ENCODE measurements at places on chromosomes 3 and 15. TPM values are rescaled to one million over a fixed set of nuclear protein-coding genes. Genes with fewer than 3 reads are reported as not detected.
A peak's percentile ranks its signal among the peaks of the same experiment; 100 is the strongest.

ACP3 gene
- total RNA-seq = 0.66 TPM

EFCC1 gene
- 2.3 TPM for total RNA-seq

SLC28A2 gene
- not detected for total RNA-seq

LEO1 gene
- 7.4 TPM for total RNA-seq

RBPMS2 gene
- total RNA-seq = 177 TPM

PLIN1 gene
- total RNA-seq = 8.0 TPM

PRTG gene
- total RNA-seq = 0.56 TPM

GOLGA8T gene
- total RNA-seq = 1.3 TPM

CCDC39 gene
- not detected for total RNA-seq

HYKK gene
- 4.4 TPM for total RNA-seq

PLSCR5 gene
- not detected for total RNA-seq

CCR9 gene
- total RNA-seq = not detected

DNA sequence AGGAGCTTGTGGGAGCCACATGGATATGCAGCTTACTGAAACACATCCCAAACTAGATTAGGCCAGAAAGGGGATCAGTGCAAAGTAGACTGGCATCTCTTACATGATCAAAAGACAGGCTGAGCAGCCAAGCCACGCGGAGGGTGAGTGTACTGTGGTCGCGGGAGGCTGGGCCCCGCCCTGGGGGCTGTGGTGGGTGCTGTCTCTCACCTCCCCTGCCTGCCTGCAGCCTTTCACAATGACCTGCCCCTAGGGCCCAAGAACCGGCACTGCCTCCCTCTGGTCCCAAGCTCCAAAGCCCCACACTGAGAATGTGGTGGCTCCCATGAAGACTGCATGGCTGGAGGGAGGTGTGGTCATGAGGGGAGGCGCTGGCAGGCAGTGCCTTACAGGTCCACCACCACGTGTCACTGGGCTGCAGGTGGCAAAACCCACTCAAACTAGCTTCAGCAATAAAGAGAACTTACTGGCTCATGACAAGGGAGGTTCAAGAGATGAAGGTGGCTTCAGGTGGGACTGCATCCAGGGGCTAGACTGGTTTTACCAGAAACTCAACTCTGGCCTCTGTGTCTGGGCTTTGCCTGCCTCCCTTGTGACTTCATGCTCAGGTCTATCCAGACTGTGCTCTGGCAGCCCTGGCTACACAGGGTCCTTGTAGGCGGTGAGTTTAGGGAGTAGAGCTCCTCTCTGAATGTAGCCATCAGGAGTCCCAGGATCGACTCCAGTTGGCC, 27.4 kb upstream of the PLXND1 start:
- no peak overlapping the region for H3K27ac ChIP-seq
- H3K36me3 ChIP-seq = no peaks in the 10 kb centered on the region
- H3K27me3 ChIP-seq = no peaks in the 10 kb centered on the region
- DNase-seq = no peak

GRCh38 chr3:161796780-161797179, 300.2 kb downstream of the OTOL1 start:
- H3K4me1 ChIP-seq = no peaks in the 10 kb centered on the region
- H3K27me3 ChIP-seq = no peaks in the 10 kb centered on the region
- DNase-seq = no peak
- H3K27ac ChIP-seq = no peak overlapping the region
- H3K4me3 ChIP-seq = no peak overlapping the region
- no peaks in the 10 kb centered on the region for H3K36me3 ChIP-seq

GRCh38 chr3:72593881-72594397, 254.3 kb downstream of the SHQ1 start:
- no peak overlapping the region for H3K27ac ChIP-seq
- H3K36me3 ChIP-seq = no peaks in the 10 kb centered on the region
- no peaks in the 10 kb centered on the region for H3K27me3 ChIP-seq
- H3K4me3 ChIP-seq = no peak overlapping the region
- H3K4me1 ChIP-seq = no peaks in the 10 kb centered on the region
- no peak for DNase-seq

DNA sequence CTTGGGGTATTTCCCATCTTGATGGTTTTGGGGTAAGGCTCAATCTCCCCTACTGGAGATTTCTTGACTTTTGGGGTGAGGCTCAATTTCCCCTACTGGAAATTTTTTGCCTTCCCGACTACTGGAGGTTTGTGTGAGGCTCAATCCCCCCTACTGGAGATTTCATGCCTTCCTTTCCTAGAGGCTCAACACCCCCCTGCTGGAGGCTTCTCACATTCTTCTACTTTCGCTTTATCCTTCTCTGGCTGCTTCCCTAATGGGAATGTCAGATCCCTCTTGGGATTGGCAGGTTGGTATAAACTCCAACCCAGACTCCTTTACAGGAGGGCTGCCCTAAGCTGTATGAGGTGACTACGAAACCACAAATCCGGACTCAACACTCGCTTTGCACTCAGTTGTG, 49.2 kb downstream of the KATNBL1 start:
- no peak for DNase-seq
- H3K4me1 ChIP-seq = no peaks in the 10 kb centered on the region
- H3K27me3 ChIP-seq = no peaks in the 10 kb centered on the region
- H3K27ac ChIP-seq = peak overlapping the region; percentile 22

DNA sequence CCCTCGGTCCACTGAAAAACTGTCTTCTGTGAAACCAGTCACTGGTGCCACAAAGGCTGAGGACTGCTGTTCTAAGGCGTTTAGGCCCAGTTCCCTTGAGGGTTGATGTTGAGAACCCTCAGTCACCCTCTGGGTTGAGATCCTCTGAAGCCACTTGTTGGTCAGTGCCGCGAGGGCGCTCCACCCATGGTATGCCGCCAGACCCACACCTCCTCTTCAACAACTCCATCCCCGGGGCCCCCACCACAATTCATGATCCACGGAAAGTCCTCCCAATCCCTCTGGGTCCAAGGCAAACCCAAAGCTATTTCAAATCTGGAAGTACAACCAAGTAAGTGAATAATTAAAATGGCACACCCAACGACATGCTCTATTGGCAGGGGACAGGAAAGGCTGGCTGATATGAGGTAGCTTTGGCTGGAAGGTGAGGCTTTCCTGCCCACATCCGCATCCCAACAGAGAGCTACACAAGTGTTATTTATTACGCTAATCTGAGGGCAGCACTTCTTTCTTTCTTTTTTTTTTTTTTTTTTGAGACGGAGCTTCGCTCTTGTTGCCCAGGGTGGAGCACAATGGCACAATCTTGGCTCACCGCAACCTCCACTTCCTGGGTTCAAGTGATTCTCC, 58.1 kb downstream of the XXYLT1 start:
- no peak overlapping the region for H3K4me3 ChIP-seq
- H3K36me3 ChIP-seq = no peaks in the 10 kb centered on the region
- no peak overlapping the region for H3K27ac ChIP-seq
- DNase-seq = no peak
- H3K4me1 ChIP-seq = peaks cover 15% of the 10 kb centered on the region

GRCh38 chr3:177776661-177777101, 579.4 kb upstream of the TBL1XR1 start:
- no peaks in the 10 kb centered on the region for H3K27me3 ChIP-seq
- no peak overlapping the region for H3K4me3 ChIP-seq
- H3K36me3 ChIP-seq = no peaks in the 10 kb centered on the region
- DNase-seq = no peak

GRCh38 chr3:41808152-41808551, 153.8 kb downstream of the ULK4 start:
- peaks cover 6% of the 10 kb centered on the region for H3K4me1 ChIP-seq
- H3K36me3 ChIP-seq = no peaks in the 10 kb centered on the region
- no peak overlapping the region for H3K4me3 ChIP-seq

DNA sequence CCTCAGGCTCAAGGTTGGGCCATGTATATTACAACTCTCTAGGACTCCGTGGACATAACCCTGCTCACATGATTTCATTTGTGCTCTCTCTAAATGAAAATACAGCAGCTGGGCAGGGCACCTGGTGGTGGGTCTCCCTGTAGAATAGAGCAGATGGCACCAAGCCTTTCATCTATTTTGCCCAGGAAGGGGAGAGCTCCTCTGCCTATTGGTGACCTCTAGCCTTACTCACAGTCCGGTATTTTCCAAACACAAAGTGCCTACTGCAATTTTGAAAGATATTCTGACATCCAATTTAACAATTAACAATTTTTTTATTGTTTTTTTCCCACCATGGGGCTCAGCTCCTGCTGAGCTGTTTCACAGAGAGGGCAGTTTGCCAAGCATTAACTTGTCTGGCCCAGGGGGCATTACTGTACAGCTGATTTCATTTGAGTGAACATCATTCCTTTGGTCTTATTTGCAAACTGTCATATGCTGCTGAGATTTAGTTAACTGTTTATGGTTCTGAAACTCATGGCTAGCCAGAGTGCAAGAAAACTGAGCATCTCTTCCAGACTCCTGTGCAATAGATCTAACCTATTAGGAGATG, 474.0 kb downstream of the EPHB1 start:
- H3K4me1 ChIP-seq = no peaks in the 10 kb centered on the region
- H3K36me3 ChIP-seq = no peaks in the 10 kb centered on the region
- peaks cover 18% of the 10 kb centered on the region for H3K27me3 ChIP-seq
- no peak overlapping the region for H3K4me3 ChIP-seq
- no peak overlapping the region for H3K27ac ChIP-seq

GRCh38 chr3:156770699-156771414, 55.3 kb upstream of the LEKR1 start:
- H3K27me3 ChIP-seq = no peaks in the 10 kb centered on the region
- no peak for DNase-seq
- no peaks in the 10 kb centered on the region for H3K36me3 ChIP-seq
- no peak overlapping the region for H3K27ac ChIP-seq
- no peak overlapping the region for H3K4me3 ChIP-seq

GRCh38 chr3:51190827-51191226, 194.3 kb upstream of the MANF start:
- no peak for DNase-seq
- H3K36me3 ChIP-seq = no peaks in the 10 kb centered on the region
- no peaks in the 10 kb centered on the region for H3K27me3 ChIP-seq
- no peaks in the 10 kb centered on the region for H3K4me1 ChIP-seq

- no peaks in the 10 kb centered on the region for H3K27me3 ChIP-seq
- H3K36me3 ChIP-seq = no peaks in the 10 kb centered on the region
- no peak overlapping the region for H3K27ac ChIP-seq
- no peak for DNase-seq
- H3K4me3 ChIP-seq = no peak overlapping the region
- no peaks in the 10 kb centered on the region for H3K4me1 ChIP-seq
Observed at GRCh38 chr3:36215241-36215640, 165.1 kb upstream of the STAC start.

- H3K27me3 ChIP-seq = no peaks in the 10 kb centered on the region
- no peaks in the 10 kb centered on the region for H3K36me3 ChIP-seq
- DNase-seq = no peak
- no peak overlapping the region for H3K4me3 ChIP-seq
Observed at GRCh38 chr15:67883234-67883773, 43.5 kb upstream of the RNU6-1 start.

GRCh38 chr15:92162657-92163056, 231.0 kb upstream of the ST8SIA2 start:
- peaks cover 8% of the 10 kb centered on the region for H3K4me1 ChIP-seq
- H3K27me3 ChIP-seq = no peaks in the 10 kb centered on the region
- peaks cover 21% of the 10 kb centered on the region for H3K36me3 ChIP-seq
- H3K4me3 ChIP-seq = no peak overlapping the region

DNA sequence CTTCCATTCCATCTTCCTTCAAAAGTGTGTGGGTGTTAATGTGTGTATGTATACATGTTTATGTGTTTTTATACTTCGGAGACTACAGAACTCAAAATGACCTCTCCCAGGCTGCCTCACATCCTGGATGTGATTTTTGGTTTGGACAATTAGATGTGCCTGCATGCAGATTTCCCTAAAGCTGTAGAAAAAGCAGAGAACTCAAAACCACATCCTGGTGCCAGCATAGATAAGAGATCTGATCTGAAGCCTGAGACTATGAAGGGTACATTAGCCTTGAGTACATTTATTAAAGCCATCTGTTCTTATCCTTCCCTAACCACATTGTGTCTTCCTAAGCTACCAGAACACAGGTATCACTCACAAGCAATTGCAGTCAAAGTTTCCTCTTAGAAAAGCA, 319.4 kb upstream of the RASGRP1 start:
- no peak overlapping the region for H3K4me3 ChIP-seq
- no peak for DNase-seq
- H3K4me1 ChIP-seq = no peaks in the 10 kb centered on the region
- no peak overlapping the region for H3K27ac ChIP-seq

GRCh38 chr15:61777689-61778088, 282.6 kb downstream of the VPS13C start:
- H3K4me3 ChIP-seq = no peak overlapping the region
- no peaks in the 10 kb centered on the region for H3K4me1 ChIP-seq
- H3K27me3 ChIP-seq = no peaks in the 10 kb centered on the region
- no peaks in the 10 kb centered on the region for H3K36me3 ChIP-seq
- no peak overlapping the region for H3K27ac ChIP-seq
- no peak for DNase-seq

- H3K27ac ChIP-seq = peak overlapping the region; percentile 24
- H3K4me3 ChIP-seq = no peak overlapping the region
- H3K4me1 ChIP-seq = peaks cover 100% of the 10 kb centered on the region
- H3K27me3 ChIP-seq = no peaks in the 10 kb centered on the region
- DNase-seq = no peak
- H3K36me3 ChIP-seq = no peaks in the 10 kb centered on the region
Observed at GRCh38 chr15:31340592-31340991, 14.0 kb downstream of the KLF13 start.

DNA sequence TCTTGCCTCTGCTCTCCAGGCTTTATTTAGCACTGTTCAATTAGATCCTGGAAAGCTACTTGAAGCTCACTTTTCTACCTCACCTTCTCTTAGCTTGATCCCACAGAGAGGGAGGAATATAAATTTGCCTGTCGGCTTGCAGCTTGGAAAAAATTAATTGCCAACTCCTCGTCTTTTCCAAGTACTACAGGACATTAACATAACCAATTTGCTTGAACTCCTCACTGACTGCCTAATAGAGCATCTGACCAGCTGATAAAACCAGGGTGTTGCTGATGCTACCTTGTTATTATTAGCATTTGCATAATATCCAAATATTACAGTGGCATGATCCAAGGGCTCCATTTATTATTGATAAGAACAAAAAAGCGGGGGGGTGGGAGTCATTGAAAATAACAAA, 561.8 kb downstream of the MCTP2 start:
- H3K4me3 ChIP-seq = no peak overlapping the region
- H3K27me3 ChIP-seq = no peaks in the 10 kb centered on the region

- H3K27me3 ChIP-seq = no peaks in the 10 kb centered on the region
- peaks cover 22% of the 10 kb centered on the region for H3K4me1 ChIP-seq
- no peaks in the 10 kb centered on the region for H3K36me3 ChIP-seq
Observed at GRCh38 chr15:46080016-46080415, 445.2 kb downstream of the SQOR start.

- no peaks in the 10 kb centered on the region for H3K27me3 ChIP-seq
- H3K27ac ChIP-seq = peak overlapping the region; percentile 62
- no peak for DNase-seq
- no peaks in the 10 kb centered on the region for H3K36me3 ChIP-seq
Observed at GRCh38 chr15:58545307-58546065, 113.7 kb downstream of the LIPC start.

DNA sequence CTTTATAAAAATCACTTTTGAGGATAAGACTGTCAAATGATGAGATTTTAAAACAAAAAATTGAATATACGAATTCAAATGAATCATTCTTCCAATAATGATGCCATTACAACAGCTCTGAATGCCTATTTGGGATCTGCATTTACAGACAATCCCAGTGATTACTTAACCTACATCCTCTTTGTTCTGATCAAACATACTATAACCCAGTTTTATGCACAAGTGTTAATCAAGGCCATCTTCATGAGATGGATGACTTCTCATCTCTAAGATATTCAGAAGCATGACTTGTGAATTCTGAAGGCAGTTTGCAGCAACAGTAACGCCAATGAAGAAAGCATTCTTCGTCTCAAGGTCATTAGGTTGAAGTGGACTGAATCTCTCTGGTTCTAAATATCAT, 90.3 kb upstream of the MEX3B start:
- DNase-seq = no peak
- H3K4me3 ChIP-seq = no peak overlapping the region
- no peaks in the 10 kb centered on the region for H3K4me1 ChIP-seq

Data from heart right ventricle (tissue), 16 donors.